CD4-positive, alpha-beta T cell treated with Interleukin-12 subunit alpha and Interleukin-12 subunit beta, for 1 hour (primary cell): ENCODE measurements at places on chromosomes 16 and 17.

GRCh38 chr16:67104061-67104460, 5.7 kb upstream of the PHAF1 start:
- DNase-seq = no peak

GRCh38 chr17:57456622-57457021, 200.3 kb downstream of the MSI2 start:
- DNase-seq = no peak

DNA sequence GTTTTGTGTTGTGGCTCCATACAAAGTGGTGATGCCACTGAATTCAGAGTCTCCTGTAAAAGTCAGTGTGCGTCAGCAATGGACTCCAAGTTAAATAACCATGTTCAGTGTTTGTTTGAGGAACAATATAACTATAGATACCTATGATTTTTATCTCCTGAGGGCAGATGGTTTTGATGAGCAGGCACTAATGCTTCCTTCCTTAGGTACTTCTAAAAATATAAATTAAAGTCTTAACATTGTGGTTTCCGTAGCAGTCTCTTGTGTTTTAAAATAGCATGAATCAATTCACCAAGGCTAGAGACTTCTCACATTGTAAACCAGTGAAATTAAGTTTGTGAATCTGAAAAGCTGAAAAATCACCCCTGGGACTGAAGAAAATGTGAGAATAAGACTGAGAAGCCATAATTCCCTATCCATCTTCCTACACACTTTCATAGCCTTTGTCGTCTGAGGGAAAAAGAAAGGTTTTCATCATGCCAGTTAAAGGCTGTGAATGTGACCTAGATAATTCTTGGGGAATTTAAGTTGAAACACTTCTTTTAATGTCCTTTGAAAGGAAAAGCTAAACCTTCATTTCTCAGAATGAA, 1502.9 kb downstream of the CDH11 start:
- no peak for DNase-seq

- peak; percentile 98 for DNase-seq
These were observed at the start of gene FLYWCH1 for GRCh38 chr16:2911638-2912329. TSS of gene FLYWCH1 (plus strand) at chr16:2911931. CDS start at chr16:2929686, 17,755 bp downstream.

- DNase-seq = no peak
These were observed 53.1 kb downstream of the NDE1 start for GRCh38 chr16:15703029-15703736.

DNA sequence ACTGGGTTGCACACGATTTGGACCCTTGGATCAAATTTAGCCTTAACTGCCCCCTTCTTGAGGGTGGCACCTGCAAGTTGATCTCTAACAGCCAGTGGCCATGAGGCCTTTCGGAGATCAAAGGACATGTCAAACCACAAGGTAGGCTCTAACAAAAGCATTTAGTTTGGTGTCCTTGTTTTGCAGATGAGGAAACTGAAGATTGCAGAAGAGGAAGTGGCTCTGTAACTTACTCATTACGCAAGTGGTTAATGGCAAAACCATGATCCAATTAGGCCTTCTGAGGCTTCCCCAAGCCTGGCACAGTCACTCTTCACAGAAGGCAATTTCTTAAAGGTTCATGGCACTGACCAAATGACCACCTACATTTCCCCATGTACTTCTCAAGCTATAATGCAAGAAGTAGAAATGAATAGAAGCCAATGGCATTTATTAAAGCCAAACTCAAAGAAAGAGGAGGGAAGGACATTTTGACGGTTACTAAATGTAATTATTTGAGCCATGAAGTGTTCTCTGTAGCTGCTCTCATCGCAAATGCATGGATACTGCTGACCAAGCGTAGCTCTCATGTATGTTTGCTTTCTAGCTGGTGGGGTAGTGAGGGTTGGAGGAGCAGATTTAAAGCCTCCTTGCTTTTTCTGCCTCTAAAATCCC, 32.8 kb upstream of the ABCC12 start:
- no peak for DNase-seq

- DNase-seq = no peak
These were observed 124.5 kb upstream of the ZFHX3 start for GRCh38 chr16:73172241-73172972.

- DNase-seq = no peak
These were observed 146.3 kb upstream of the FOXF1 start for GRCh38 chr16:86363836-86364618.

DNA sequence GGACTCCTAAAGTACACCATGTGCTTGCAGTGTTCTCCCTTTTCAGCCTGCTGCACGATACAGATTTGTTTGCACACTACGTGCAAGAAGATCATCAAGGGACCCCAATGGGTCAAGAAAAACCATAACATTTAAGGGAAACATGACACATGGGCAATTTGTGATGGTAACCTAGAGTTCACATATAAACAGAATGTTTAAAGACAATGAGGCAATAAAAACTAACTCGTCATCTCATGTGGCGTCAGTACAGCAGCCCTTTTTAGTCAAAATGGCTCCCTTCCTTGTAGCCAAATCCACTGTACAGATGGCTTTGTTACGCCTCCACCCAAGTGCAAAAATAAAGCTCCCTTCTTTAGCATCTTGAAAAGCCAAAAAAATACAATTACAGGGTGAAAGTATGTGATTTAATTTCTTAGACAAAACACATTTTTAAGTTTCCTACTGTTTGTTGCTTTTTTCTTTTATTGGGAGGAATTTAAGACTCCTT, 173.7 kb downstream of the CDK5R1 start:
- DNase-seq = no peak

- DNase-seq = no peak
These were observed 28.2 kb upstream of the ZC3H18 start for GRCh38 chr16:88541831-88542616.

- no peak for DNase-seq
These were observed 55.0 kb downstream of the PITPNM3 start for GRCh38 chr17:6501359-6501758.

GRCh38 chr17:14303343-14304221, 2.7 kb downstream of the HS3ST3B1 start:
- peak; percentile 62 for DNase-seq

- no peak for DNase-seq
These were observed 10.0 kb downstream of the DUS2 start for GRCh38 chr16:68033101-68033500.

DNA sequence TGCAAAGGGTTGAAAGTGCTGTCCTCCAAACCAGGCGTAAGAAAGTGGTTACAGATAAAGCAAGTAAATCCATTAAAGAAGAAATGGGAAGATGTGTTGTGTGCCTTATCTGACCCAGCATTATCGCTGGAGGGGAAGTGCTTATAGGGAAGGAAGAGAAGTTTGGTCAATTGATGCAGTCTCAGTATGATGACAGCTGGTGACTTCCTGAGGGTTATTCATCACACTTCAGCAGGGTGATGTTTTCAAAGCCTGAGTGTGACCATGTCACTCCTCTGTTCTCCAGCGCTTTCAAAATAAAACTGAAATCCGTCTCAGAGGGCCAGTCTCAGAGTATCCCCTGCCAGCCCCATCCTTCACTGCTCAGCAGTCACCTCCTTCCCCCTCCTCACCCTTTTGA, 505.4 kb upstream of the RBFOX1 start:
- no peak for DNase-seq

- no peak for DNase-seq
These were observed 43.1 kb upstream of the CBLN1 start for GRCh38 chr16:49324703-49325102.

DNA sequence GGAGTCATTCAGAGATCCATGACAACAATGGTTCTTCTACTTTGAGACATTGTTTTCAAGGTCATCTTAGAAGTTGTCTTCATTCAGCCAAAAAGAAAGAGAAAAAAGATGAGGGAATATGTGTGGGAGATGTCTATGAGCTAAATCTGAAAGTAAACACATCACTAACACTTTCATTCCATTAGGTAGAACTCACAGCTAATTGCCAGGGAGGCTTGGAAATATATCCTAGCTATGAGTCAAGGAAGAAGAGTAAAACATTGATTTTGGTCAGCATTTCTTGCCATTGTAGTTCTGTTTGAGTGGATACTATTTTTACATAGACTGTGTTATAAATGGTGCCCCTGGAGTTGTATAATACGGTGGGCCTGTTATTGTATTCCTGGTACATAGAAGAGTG, 316.4 kb upstream of the MYOCD start:
- DNase-seq = no peak

DNA sequence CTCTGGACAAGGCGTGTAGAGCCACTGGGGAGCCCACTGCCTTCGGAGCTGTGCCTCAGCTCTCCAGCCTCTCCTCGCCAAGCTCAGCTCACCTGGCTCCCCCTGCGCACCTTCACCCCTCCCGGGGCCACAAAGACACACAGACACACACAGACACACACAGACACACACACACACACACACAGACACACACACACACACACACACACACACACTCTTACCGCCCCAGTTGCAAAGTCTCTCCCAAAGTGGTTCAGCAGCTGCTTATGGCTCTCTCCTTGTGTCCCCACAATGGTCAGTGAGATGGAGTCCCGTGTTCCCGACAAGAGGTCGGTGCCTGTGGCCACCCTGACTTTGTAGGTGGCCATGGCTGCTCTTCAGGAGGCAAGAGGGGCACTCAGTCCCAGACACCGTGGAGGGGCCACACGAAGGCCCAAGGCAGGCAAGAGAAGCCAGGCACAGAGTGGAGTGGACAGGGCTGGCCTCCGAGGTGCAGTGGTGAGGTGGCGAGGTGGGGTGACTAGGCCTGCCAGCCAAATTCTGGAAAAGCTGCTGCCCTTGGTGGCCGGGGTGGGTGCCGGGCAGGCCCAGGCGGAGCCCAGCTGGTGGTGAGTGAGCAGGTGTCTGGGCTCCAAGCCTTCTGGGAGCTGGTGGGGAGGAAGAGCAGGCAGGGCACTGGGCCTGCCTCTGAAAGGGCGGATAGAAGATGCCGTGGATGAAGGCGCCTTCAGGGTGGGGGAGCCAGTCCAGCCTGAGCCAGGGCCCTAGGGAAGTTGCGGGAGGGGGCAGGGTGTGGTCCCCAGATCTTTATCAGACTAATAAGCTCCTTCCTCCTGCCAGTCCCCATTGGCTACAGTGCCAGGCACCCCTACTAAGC, at the start of gene ALOX12B:
Gene ALOX12B, minus strand, starts transcription at position 642 of the 877 bp plus-strand sequence. Its CDS starts 274 bp downstream, at position 368.
- DNase-seq = no peak

GRCh38 chr17:79933863-79934652, 94.8 kb upstream of the CBX4 start:
- DNase-seq = no peak

GRCh38 chr17:69433093-69433492, 18.6 kb downstream of the MAP2K6 start:
- no peak for DNase-seq

DNA sequence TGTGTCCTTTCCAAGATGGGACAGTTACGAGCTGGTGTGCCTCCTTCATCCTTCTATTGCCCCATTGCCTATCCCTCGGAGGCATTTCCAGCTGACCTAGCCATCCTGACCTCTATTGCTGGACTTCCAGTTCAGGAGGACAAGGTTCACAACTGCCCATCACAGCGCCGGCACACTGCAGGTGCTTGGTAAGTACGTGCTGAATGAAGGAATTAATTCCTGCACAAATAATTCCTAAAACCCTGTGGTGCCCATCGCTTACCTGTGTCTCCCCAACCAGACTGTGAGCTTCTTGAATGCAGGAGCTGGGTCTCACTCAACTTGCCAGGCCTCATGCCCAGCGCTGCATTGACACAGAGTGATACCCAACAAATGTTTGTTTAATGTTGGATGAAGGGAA, 13.0 kb downstream of the ALOX15B start:
- DNase-seq = no peak

GRCh38 chr17:81804559-81805399, 829 bp downstream of the GCGR start:
- DNase-seq = no peak
